ENCODE measurements at places on chromosomes 1 and 21.

DNA sequence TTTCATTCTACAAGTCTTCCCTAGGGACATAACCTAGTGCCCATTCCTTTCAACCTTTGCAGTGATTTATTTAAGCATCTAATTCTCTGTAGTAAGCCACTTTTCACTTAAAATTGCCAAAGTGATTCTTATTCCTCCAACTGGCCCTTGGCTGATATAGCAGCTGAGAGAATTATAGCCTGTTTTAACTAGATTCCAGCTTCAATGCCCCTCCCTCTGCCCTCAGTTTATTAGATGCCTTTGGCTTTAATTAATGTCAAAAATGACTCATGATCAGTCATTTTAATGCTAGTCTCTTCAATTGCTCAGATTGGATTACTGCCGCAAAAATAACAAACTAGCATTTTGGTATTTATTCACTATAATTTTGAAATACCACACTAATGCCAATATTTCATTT, 145.4 kb upstream of the KCTD3 start:
- no peak for DNase-seq

- DNase-seq = peak; percentile 50
Observed at GRCh38 chr1:74468982-74469603, 43.3 kb downstream of the LRRC53 start.

DNA sequence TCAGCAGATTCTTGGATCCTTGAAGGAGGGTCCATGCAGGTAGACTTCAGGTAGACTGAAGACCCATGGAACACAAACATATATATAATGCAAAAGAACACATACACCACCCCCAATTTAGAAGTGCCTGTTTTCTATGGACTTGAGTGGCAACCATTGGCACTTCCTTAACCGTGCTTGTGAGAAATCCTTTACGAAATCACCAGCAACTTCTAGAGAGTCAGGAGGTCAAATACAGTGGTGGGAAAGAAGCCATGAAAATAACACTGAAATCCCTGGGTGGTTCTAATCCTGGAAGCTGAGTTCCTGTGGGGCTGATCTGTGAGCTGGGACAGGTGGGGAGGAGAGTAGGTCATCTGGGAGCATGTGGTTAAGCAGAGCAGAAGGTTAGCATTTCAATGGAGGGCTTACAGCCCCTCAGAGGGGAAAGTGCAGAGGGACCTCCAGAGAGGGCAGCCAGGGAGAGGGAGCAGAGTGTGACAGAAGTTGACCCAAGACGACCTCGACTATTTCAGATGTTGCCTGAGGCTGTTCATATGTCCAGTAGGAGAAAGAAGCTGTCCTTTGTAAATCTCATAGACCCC, 13.0 kb upstream of the IL10 start:
- no peak for DNase-seq

GRCh38 chr1:54795841-54796468, 5.2 kb downstream of the TTC22 start:
- DNase-seq = no peak

DNA sequence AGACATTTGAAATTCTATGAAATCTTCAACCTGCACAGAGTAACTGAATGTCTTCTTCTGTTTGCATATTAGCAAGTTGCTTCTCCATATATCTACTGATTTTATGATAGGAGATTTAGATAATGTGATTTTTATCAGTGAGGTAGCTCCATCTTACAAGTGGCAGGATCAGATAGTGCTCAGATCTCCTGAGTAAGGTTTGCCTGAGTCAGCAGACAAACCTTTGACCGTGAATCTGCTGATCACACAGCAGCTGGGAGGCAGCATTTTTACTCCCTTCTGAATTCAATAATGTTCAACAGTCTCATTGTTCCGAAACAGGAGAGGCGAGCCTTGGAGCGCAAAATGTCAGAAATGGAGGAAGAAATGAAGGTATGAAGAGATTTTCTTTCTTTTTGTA, 141.4 kb downstream of the SYT2 start:
- DNase-seq = no peak

GRCh38 chr1:245464290-245464689, 309.5 kb downstream of the KIF26B start:
- DNase-seq = no peak

- no peak for DNase-seq
Observed at GRCh38 chr1:46708121-46708520, 10.8 kb downstream of the EFCAB14 start.

GRCh38 chr1:170267317-170267716, 121.6 kb downstream of the NTMT2 start:
- no peak for DNase-seq

GRCh38 chr21:38266732-38267131, 9.9 kb downstream of the KCNJ15 start:
- no peak for DNase-seq

DNA sequence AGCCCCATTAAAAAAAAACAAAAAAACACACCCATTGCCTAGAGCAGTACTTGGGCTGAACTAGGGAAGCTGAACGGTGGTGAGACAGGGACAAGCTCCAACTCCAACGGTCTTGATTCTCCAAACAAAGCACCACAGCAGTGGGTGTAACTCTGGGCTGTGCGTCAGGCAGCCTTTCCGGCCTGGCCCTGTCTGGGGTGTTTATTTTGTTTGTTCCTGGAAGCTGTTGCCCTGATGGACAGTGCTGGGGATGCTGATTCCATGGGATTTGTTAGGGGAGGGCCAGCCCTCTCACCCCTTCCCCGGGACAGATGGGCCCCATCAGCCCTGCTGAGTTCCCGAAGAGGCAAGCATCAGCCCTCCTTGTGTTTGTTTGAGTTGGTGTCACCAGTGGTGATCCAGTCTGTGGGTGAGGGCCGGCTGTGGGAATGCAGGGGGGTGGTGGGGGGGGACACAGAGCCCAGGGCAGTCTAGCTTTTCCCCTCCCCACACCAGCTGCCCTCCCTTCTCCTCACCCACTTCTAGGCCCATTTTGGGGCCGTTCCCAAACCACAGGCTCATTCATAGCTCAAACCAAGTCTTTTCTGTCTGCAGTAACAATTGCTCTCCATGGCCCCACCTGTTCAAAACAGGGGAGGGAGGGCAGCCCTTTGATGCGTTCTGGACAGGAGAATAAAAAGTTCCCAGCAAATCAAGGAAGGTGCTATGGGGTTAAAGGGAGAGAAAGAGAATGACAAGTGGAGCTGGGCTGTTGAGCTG, 4.5 kb downstream of the WNT2B start:
- no peak for DNase-seq

GRCh38 chr1:207055386-207056001, 2.4 kb downstream of the PFKFB2 start:
- no peak for DNase-seq

DNA sequence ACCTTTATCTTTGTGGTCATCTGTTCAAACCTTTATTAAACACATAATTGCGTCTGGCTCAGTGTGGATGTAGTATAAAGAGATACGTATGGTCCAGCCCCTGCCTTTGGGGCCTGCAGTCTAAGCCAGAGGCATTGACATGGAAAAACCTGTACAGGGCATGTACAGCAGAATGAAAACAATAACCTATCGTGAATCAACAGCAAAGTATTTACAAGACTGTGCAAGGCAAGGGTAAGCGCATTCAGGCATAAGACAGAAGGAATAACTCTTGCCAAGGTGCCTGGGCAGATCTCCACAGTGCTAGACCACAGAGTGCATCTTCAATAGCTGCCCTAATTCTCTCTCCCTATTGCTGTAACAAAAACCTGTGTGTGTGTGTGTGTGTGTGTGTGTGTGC, 35.5 kb downstream of the KIRREL1 start:
- no peak for DNase-seq

DNA sequence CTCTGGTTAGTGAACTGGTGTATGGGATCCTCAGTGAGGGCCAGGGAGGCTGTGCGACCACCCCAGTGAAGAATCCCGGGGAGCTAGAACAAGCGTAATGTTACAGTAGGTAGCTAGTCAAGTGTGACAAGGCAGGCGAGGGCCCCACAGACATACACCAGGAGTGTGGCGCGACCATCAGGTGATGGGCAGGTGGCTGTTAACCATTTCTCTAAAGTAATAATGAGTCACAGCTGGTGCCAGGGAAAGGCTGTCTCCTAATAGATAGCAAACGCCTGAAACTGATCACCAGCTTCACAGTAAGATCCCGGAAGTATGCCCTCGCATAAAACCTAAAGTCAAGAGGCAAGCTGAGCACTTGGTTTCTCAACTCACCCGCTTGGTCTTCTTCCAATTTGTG, 40.5 kb upstream of the TARBP1 start:
- DNase-seq = no peak

DNA sequence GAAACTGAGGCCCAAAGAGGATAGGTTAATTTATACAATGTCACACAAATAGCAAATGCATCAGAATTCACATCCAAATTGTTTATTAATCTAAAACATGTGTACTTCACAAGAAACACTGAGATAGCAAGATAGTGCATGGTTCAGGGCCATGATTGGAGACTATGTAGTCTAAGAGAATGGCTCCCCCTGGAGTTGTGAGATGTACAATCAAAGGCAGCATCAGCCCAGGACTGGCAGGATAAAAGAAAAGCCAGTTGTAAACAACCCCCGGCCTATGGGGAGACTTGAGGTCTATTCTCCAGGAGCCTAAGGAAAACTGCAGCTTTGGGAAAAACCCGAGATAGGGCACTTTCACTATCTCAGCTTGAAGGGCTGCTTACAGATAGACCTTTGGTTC, 511.0 kb downstream of the OMA1 start:
- no peak for DNase-seq

Measured in putamen (tissue), 1 donor.